ENCODE measurements at places on chromosomes 16 and 17.

GRCh38 chr17:19928299-19928698 is 49.3 kb downstream of the AKAP10 start:
- no peak for DNase-seq

DNA sequence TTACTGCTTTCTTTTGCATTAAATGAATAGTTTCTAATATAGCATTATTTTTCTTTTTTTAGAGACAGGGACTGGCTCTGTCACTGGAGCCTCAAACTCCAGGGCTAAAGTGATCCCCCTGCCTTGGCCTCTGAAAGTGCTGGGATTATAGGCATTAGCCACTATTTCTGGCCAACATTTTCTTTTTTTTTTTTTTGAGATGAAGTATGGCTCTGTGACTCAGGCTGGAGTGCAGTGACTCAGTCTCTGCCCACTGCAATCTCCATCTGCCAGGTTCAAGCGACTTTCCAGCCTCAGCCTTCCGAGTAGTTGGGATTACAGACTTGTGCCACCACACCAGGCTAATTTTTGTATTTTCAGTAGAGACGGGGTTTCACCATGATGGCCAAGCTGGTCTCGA is 2.0 kb upstream of the DUXB start:
- DNase-seq: peak; percentile 24

- no peak for DNase-seq
Observed at GRCh38 chr16:24789881-24790280, 55.9 kb upstream of the SLC5A11 start.

- no peak for DNase-seq
Observed at GRCh38 chr16:89918453-89919347, at the start of gene MC1R. TSS of gene MC1R (plus strand) at chr16:89918862. CDS start at chr16:89919259, 397 bp downstream.

DNA sequence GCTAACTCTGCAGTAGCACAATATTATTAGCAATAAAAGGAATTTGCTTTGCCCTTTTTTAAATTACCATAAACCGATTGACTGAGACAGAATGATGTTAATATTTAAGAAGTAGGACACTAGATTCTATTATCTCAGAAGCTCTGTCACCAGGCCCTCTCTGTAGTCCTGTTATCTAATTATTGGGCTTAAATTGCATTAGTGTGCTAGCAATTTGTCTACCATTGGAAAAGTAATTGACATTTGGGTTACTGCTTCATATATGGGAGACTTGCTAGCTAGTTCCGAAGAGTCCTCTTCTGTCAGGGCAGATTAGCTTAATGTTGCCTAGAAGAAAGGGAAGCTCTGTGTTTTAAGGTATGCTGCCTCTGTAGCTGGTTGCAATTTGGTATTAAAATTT is 1107.3 kb upstream of the EEF2KMT start:
- no peak for DNase-seq

- no peak for DNase-seq
Observed at GRCh38 chr17:11554042-11554441, 44.2 kb upstream of the DNAH9 start.

DNA sequence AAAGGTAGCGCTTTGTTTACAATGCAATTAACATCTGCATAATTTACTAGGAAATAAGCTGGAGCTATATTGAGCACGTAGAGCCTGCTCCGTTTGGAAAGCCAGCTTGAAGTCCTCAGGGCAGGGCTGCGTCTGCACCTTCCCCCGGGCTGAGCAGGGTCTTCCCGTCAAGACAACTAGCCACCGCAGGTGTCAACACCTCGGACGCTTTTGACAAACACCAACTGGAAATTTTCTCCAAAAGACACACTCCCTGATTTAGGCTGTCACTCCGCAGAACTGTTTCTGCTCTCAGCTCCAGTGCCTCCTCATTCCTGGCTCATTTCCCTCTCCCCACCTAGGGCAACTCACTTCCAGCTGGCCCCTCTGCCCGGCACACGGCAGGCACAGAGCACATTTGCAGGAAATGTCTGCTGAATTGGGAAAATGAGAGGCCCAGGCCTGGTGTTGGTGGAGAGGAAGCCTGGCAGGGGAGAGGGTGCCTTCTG is 170.3 kb downstream of the MAF start:
- no peak for DNase-seq

DNA sequence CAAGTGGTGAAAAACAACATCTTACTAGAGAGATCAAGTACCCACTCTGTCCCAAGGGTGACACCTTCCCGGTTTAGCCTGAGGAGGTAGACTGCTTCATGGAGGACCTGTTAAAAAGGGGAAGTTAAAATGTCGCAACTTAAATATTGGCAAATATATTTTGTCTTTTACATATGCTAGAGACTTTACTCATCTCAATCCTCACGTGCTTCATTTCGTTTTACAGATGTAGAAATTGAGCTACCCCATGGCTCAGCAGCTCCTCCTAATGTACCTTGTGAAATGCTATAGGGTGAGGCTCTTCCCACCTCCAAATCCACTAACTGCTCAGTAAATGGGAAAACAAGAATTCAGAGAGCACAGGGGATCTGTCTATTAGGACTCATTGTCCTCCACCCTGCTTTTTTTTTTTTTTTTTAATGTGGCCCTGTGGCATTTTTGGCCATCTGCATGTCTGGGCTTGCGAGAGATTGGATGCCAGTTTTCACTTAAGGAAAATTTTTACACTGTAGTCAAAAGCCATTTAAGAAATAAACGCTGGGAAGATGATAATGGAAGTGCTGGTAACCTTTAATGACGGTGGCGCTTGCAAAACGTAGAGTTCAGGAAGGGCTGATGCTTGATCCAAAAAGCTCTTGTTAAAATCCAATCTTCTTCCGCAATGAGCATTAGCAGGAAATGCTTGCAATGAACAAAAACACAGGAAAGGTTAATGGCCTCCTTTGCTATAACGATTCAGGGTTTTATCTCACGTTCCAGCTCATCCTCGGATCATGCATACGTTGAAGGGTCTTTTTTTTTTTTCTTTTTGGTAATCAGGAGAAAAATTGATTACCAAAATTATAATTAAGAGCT is 39.8 kb downstream of the HSBP1 start:
- no peak for DNase-seq

DNA sequence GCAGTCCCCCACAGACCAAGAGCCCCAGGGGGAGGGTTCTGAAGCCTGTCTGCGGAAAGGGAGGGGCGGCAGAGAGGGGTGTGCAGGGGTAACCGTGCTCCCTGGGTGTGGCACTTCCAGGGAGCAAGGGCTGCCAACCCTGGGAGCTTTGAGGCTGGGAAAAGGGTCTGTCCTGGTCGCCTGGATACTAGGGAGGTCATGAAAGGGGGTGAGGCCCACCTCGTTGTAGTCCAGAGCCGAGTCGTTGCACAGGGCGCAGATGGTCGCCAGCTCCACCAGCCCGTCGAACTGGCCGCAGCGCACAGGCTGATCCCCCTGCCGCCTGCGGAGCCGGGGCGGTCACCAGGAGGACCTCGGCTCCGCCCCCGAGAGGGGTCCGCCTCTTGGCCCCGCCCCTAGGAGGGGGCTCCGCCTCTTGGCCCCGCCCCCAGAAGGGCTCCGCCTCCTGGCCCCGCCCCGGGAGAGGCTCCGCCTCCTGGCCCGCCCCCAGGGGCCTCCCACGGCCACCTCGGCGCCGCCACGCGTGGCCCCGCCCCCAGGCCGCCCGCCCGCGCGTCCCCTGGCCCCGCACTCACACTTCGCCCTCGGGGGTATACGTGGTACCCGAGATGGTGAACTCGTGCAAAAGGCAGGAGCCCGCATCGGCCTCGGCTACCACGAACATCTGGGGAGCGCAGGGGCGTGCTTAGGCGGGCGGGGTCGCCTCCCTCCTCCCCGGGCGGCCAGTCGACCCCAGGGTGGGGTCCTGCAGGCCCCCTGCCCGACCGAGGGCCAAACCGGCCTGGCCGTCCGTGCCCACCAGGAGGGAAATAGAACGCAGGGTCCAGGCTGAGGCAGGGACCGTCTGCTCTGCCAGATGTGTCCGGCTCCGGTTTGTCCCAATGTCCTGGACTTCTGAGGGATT is 19.5 kb downstream of the ATP2A3 start:
- DNase-seq: no peak

GRCh38 chr17:9001559-9001958 is 19.8 kb upstream of the NTN1 start:
- no peak for DNase-seq

GRCh38 chr16:12166271-12166670 is 189.7 kb downstream of the SNX29 start:
- DNase-seq: no peak

- DNase-seq: peak; percentile 89
Observed at GRCh38 chr17:7589204-7589868, 558 bp downstream of the SOX15 start.

DNA sequence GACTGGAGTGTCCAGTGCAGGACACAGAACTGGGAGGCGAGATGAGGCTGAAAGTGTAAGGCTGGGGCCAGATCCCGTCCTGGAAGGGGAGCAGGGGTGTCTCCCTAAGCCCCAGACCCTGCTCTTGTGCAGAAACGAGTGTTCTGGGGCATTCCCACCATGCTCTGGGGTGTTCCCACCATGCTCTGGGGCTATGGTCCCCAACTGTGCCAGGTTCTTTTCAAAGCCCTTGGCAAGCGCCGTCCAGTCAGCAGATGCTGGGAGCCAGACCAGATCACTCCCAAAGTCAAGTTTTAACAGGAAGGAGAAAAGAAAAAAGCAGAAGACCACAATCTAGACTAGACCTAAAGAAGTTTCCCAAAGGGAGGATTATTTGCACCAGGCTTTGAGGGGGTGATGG is 2.5 kb downstream of the TAX1BP3 start:
- DNase-seq: no peak

DNA sequence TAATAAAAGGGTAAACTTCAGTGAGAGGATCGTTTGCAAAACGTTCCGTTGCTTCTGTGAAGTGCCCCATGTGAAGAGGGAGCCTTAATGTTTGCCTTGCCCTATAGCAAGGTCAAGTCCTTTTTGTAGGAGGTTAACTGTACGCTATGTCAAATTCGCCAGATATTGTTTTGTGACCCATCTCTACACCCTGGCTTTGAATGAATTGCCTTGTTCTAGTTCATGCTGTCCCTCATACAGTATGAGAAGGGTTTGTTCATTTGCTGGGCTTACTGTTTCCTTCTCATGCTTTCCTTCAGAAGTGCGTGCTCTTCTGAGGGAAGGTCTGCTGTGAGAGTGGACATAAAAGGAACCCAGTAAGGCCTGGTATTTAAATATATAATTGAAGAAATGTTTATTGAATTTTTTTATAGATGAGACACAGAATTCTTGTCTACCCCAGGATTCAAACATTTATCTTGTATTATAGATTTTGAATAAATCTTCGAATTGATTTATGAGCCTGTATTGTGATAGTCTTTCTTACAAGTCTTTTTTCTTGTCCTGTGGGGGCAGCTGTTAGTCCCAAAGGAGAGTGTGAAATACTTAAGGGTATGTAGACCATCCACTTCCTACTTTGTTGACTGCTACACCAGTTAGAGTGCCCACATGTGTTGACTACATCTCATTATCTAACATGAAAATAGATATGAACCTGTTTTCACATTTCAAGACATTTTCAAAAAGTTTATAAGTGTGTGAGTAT is 1.7 kb downstream of the MAP3K3 start:
- DNase-seq: no peak

DNA sequence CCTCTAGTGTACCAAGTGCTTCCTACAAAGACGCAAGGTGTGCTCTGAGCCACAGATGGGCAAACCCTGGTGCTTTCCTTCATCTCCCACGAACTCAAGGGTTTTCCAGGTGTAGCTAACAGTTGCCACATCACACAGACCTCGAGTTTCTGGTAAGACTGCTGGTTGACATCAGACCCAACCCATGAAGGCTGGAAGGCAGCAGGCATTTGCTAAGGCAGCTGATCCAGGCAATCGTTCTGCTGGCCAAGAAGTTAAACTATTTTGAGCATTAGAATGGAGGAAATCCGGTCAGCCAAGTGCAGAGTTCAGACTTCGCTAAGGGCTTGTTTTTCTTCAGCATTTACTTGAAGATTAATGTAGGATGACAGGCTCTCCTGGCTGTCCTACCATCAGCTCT is 11.5 kb downstream of the HAS3 start:
- DNase-seq: no peak

GRCh38 chr16:71201054-71201453 is 29.5 kb downstream of the HYDIN start:
- DNase-seq: no peak

- DNase-seq: peak; percentile 64
Observed at GRCh38 chr17:45305530-45306087, 11.2 kb downstream of the MAP3K14 start.

GRCh38 chr17:57715981-57716380 is 29.1 kb downstream of the CCDC182 start:
- DNase-seq: no peak

- DNase-seq: no peak
Observed at GRCh38 chr17:60464343-60464742, 42.1 kb downstream of the CHCT1 start.

DNA sequence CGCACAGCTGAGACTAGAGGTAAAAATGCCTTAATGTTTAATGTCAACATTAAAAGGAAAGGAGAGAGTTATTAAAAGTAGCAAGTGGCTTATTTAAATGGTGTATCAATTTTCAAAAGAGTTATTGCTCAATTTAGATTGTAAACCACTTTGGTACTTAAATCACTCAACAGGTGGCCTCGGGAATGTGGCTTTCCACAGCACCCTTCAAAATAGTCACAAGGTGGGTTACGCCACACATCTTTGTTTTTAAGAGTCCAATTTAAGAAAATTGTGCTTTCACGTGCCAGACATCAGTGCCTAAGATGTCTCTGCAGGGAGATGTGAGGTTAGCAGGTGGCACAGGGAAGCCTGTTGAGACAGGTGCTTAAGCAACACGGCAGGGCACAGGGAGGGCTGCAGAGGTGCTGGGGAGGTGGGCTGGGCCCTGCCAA is 27.5 kb upstream of the ADCY7 start:
- DNase-seq: peak; percentile 24

GRCh38 chr16:27634779-27635178 is 84.8 kb downstream of the KATNIP start:
- no peak for DNase-seq

- DNase-seq: no peak
Observed at GRCh38 chr16:46712911-46713310, 23.5 kb downstream of the ORC6 start.

DNA sequence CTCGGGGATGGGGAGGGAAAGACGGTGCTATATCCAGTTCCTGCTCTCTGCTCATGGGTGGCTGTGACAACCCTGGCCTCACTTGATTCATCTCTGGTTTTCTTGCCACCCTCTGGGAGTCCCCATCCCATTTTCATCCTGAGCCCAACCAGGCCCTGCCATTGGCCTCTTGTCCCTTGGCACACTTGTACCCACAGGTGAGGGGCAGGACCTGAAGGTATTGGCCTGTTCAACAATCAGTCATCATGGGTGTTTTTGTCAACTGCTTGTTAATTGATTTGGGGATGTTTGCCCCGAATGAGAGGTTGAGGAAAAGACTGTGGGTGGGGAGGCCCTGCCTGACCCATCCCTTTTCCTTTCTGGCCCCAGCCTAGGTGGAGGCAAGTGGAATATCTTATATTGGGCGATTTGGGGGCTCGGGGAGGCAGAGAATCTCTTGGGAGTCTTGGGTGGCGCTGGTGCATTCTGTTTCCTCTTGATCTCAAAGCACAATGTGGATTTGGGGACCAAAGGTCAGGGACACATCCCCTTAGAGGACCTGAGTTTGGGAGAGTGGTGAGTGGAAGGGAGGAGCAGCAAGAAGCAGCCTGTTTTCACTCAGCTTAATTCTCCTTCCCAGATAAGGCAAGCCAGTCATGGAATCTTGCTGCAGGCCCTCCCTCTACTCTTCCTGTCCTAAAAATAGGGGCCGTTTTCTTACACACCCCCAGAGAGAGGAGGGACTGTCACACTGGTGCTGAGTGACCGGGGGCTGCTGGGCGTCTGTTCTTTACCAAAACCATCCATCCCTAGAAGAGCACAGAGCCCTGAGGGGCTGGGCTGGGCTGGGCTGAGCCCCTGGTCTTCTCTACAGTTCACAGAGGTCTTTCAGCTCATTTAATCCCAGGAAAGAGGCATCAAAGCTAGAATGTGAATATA is 4.8 kb upstream of the LASP1NB start:
- DNase-seq: no peak

- DNase-seq: no peak
Observed at GRCh38 chr16:85520853-85521521, 92.1 kb upstream of the GSE1 start.

Data from myocyte (in vitro differentiated cells).